Stimulated activated CD8-positive, alpha-beta memory T cell treated with anti-CD3 and anti-CD28 coated beads, Interleukin-4, amount 100 ng/mL, for 48 hours (primary cell): ENCODE measurements at places on chromosomes 2 and 18.

- no peak for DNase-seq
These were observed 20.4 kb downstream of the ATP6V1B1 start for GRCh38 chr2:70956141-70956540.

DNA sequence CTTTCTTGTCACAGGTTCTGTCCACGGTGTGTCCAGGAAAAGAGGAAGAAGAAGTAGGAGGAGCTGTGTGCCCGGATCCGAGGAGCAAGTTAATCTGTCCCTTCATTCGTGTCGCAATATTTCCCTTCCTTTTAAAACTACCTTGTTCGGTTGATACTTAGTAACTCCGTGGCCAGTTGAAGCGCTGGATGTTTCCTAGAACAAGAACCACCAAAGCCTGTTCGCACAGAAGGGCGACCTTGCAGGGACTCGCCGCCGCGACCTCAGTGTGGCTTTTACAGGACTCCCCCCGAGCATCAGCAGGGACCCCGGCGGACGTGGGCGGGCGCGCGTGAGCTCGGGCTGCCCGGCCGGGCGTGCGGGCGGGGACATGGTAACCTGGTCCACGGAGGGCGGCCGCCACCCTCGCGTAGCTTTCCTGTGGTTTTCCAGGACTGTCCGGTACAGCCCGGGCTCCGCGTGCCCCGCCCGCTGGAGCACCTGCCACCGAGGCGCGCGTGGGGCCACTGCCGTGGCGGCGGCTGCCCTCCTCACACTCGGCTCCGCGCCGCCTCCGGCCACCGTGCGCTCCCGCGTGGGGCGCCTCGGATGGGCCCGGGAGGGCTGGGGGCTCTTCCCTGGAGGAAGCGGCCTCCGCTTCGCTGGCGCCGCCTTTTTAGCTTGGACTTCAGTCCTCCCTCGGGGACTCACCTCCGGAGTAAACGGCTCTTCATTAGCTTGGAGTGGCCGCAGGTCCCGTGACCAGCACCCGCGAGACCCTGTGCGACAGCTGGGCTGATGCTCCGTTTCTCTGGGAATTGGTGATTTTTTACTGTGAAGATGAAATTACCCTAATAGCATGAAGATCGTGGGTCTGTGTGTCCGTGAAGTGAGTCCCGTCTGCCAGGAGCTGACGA lies 9.2 kb upstream of the D2HGDH start:
- DNase-seq = no peak

DNA sequence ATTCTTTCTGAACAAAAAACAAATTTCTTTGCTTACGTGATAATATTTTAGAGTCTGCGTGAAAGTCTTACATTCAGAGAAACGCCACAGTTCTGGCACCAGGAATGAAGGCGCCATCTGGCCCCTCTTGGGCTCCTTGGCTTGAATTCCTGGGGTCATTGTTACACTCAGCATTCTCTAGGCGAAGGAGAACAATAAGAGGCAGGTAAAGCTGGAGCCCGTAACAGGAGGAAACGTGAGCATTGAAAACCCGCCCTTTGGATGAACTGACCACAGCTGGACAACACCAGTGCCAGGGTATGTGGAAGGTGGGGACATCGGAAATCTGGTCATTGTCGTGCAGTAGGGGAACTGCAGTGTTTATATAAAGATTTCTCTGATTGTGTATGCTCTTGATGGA lies 144.8 kb downstream of the RNF152 start:
- no peak for DNase-seq

- no peak for DNase-seq
These were observed 4.0 kb upstream of the DAW1 start for GRCh38 chr2:227867386-227867785.

GRCh38 chr2:124778076-124778475 lies 753.0 kb downstream of the CNTNAP5 start:
- DNase-seq = no peak
